ENCODE measurements at places on chromosomes 2 and 18.

- no peak for DNase-seq
Measured at GRCh38 chr2:74573747-74574562, 19.4 kb downstream of the DOK1 start.

DNA sequence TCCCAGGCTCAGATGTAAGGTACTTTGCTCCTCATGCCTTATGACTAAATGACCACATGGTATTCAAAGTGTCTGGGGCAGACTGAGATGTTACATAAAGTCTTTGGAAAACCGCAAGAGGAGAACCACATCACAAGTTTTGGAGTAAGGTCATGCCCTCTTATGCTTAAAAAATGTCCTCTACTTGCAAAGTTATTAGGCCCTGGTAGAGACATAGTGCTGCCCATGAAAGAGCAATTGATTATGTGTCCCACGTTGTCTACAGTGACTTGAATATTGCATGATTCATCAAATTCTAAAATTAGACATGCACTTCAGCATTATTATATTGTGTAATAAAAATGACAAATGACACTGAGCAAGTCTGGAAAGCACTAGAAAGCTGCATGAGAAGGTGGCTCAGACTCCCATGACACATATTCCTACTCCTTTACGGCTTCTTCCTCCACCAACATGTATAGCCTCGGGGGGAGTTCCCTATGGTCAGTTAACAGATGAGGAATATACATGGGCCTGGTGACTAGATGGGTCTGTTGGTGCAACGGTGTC is 602.6 kb upstream of the VRK2 start:
- DNase-seq = no peak

- no peak for DNase-seq
Measured at GRCh38 chr2:237485844-237486243, 1.2 kb upstream of the MLPH start.

- no peak for DNase-seq
Measured at GRCh38 chr2:35063836-35064235, 1291.7 kb upstream of the CRIM1 start.
